ENCODE measurements at places on chromosomes 11 and 22.

DNA sequence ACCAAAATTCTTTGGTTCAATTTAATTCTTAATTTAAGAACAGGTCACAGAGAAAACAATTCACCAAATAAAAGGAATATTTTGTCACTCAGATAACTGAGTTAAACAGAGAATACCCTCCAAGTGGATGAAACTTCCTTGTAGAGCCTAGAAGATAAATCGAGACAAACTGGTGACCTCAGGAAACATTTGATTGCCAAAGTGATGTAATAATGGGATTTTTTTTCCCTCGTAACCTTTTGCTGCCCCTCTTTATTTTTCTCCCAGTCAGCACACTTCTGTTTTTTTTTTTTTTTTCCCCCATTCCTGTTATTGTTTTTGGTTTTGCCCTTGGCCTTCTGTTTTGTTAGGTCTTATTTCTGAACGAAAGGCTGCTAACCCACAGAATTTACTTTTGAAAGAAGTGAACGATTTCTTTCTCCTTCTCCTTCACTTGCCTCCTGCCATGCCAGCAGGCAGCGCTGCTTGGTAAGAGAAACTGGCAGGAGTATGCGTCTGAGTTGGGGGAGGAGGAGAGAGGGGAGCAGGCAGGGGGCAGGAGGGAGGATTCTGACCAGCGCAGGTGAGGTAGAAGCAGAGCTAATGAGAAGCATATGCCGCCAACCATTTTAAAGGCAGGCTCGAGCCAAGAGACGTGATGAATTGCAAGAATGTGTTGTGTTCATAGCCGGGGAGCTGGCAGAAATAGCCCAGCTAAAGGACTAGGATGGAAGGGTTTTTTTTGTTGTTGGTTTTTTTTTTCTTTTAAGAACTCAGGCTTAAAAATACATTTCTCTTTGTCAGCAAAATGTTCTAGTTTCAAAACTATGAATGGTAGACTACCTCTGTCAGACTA lies 121.9 kb upstream of the MTMR2 start:
- DNase-seq = peak; percentile 64

GRCh38 chr11:122127020-122127419 lies 11.0 kb upstream of the BLID start:
- DNase-seq = no peak

DNA sequence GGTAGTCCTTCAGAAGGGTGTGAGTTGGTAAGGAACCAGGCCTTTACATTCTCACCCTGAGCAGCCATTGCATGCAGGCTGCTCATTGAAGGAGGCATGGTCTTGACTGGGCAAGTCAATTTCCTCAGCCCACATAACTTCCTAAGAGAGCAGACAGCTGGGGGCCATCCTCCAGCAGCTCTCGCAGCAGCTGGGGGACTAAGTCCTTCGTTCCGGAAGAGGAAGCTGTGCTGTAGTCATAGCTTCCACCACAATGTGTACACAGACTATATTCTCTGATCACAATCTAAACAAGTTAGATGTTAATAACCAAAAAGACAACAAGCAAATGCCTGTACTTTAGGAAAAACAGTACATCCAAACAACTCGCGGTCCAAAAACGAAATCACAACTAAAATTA lies 30.1 kb upstream of the MPPED1 start:
- DNase-seq = peak; percentile 29

DNA sequence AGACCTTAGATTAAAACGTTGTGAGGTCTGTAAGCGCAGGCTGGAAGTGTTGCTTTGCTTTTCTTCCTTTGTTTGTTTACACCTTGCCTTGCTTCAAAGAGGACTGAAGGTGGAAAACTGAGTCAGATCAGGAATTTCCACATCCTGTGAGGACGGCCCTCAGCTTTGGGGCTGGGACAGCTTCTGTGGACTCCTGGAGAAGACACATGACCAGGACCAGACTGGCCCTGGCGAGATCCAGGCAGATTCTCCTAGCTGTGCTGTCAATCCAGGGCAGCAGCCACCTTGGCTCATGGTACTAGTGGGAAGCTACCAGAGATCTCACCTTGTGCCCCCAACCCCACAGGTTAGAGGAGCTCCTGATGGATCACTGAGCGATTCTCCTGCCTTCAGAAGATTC lies 1461.9 kb downstream of the TBC1D22A start:
- no peak for DNase-seq

- no peak for DNase-seq
Measured at GRCh38 chr11:32184723-32185376, 94.0 kb downstream of the RCN1 start.

DNA sequence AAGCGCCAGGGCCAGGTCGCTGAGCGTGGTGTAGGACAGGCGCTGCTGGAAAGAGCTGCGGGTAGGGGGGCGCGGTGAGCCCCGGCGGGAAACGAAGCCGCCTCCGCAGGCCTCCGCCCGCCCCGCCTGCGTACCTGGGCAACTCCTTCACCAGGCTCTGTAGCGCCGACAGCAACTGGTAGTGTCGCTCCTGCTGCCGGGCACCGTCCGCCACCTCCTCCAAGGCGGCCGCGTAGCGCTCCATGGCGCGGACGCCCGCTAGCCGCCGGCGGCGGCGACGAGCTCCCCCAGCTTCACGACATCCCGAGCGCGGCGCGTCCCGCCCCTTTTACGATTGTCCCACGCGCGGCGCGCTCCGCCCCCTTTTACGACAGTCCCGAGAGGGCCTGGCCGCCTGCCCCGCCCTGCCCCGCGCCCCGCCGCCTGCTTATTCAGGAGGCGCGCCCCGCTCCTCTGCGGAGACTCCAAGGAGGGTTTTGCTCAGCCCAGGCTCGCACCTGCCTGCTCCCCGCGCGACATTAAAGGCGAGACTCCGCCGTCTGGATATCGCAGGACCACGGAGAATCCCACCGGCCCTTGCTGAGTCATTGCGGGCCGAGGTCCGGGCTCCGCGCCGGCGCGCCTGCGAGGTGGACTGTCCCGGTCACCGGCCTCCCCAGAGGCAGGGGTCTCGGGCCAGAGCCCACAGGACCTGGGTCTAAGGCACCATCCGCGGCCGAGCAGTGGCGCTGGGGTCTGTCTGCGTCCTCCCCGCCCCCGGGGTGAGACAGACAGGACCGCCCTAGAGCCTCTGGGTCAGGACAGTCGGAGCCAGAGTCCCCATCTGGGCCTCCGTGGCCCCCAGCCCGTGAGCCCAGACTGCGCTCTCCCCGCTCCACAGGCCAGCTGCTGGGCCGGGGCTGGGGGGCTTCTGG lies at the start of gene DGCR6L:
TSS of gene DGCR6L (minus strand) at position 316 of the 914 bp plus-strand sequence. CDS start at position 244, 72 bp downstream.
- DNase-seq = peak; percentile 97

- DNase-seq = peak; percentile 78
Measured at GRCh38 chr11:113188371-113188834, 126.0 kb upstream of the TTC12 start.

- DNase-seq = peak; percentile 49
Measured at GRCh38 chr11:27358296-27358695, 4.7 kb downstream of the CCDC34 start.

GRCh38 chr11:103636232-103636631 lies 400.2 kb upstream of the DDI1 start:
- no peak for DNase-seq

GRCh38 chr11:71286701-71287643 lies 34.6 kb upstream of the SHANK2 start:
- no peak for DNase-seq

- no peak for DNase-seq
Measured at GRCh38 chr22:41668971-41669911, 19.4 kb downstream of the SNU13 start.

DNA sequence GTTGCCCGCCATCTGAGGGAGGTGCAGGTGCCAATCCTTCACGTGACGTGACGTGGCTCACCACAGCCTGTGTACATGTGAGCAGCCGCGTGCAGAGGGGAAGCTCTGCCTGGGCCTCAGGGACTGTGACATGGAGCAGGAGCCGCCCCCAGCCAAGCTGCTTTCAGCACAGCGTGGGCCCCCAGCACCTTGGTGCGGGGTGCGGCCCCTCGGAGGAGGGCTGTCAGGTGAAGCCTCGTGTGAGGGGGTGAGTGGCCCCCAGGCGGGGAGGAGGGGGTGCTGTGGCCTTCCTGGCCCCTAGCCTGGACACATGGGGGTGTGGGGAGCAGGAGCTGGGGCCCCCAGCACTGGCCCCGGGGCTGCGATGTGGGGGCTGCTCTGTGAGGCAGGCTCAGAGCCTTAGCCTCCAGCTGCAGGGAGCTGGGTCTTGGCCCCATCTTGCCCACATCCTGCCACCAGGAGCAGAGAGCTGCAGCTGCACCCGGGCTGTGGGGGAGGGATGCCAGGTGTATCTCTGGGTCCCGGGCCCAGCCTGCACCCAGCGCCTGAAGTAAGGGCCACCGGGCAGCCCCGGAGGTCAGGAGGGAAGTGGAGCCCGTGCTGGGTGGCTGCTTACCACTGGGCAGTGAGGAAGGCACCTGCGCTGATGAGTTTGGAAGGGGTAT lies at the start of gene ADORA2A:
TSS of gene ADORA2A (plus strand) at position 100 of the 665 bp plus-strand sequence. CDS start 5,806 bp downstream, outside the sequence.
- DNase-seq = no peak

- DNase-seq = peak; percentile 99
Measured at GRCh38 chr22:40651563-40652501, 15.3 kb upstream of the MRTFA start.

DNA sequence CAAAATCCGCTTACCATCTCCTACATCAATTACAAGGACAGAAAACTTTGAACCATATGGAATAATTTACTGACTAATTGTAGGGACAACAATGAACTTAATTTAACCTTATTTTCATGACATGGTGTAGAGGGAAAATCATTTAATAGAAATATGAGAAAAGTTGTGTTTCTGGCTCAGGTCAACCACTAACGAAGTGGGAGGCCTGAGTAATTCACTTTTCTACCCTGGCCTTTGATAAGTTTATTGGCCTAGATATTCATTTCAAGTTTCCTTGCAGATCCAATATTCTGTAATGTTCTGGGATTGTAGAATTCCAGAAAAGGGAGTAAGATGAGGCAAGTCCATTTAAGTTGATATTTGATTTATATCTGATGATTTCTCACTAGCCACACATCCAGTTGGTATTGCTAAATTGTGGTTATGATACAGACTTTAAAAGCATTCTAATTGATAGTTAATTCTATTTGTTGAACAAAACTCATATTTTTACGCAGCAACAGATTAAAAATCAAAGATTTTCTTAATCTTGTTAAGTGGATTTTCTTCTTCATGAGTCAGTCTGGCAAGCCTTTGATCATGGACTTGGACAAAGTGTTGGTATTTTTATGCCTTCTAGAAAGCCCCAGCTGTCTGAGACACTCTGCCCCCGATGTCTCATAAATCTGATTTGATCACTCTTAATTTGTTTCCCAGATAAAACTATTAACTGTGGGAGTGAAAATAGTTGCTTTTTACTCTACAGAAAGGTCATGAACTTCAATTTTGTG lies 336.5 kb downstream of the TMEM135 start:
- no peak for DNase-seq

DNA sequence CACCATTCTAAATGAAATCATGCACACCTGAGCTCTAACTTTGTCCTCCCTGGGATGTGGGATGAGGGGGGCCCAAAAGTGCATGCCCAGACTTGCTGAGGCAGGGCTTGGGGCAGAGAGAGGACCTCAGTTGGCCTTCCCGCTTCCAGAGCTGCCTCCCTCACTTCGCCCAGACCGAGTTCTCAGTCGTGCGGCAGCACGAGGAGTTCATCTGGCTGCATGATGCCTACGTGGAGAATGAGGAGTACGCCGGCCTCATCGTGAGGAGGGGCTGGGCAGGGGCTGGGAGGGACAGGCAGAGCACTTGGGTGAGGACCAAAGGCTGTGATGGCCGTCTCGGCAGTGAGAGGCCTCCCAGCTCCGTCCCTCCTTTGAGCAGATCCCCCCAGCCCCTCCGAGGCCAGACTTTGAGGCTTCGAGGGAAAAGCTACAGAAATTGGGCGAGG lies 8.2 kb downstream of the CFL1 start:
- DNase-seq = no peak

- DNase-seq = no peak
Measured at GRCh38 chr22:47850644-47851151, 1088.2 kb downstream of the TBC1D22A start.

- DNase-seq = no peak
Measured at GRCh38 chr11:26675233-26675928, 46.5 kb downstream of the SLC5A12 start.

- no peak for DNase-seq
Measured at GRCh38 chr22:21104126-21104691, 58.5 kb downstream of the LRRC74B start.

GRCh38 chr11:104619751-104620150 lies 278.5 kb downstream of the CASP12 start:
- DNase-seq = no peak

DNA sequence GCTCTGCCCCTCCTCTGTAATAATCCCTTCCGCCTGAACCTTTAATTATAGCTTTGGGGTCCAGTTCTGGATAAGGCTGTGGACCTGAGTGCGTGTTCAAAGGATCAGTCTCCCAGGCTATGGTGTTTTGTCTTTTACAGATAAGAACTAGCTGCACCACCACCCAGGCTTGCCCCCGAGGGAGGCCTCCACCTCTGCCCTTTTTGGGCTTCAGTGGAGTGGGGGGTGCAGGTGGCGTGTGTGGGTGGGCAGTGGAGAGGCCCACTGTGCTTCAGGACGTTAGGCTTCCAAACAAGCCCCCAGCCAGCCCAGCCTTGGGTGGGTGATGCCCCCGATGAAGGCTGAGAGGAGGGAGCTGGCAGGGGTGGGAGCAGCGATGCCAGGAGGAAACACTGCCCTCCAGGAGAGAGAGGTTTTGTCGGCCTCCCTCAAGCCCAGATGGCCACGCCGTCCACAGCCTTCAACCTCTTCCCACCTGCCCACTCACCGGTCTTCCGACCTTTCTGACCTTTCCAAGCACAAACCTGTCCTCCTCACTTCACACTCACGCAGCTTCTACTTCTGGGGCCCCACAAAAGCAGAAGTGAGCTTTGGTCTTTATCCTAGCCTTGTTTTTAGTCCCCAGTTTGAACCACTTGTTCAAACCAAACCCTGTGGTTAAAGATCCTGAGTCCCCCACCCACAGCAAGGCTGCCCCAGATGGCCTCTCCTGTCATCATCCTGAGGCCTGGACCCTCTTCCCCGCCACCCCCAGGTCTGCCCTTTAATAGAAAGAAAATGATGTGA lies 20.4 kb downstream of the PSMD13 start:
- DNase-seq = no peak

DNA sequence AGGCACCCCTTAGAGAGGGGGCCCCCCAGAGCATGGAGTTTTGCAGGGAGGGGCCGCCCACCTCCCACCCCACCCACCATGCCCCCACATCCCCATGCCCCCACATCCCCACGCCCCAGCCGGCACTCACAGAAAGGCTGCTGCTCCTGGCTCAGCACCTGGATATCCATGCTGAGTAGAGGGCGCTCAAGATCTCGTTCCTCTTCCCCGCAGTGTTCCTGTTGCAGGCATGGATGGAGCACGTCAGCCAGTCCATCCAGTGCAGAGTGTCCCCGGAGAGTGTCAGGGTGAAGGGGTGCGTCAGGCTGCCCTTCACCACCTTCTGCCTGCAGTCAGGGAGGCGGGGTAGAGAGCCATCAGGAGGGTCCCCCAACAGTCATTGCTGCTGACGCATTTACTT lies 156.2 kb downstream of the CRYBB2 start:
- no peak for DNase-seq

GRCh38 chr22:19566279-19567156 lies 42.3 kb upstream of the CLDN5 start:
- no peak for DNase-seq

- DNase-seq = no peak
Measured at GRCh38 chr22:29316141-29316828, 788 bp upstream of the RASL10A start.

GRCh38 chr22:46090036-46090591 lies 60.2 kb upstream of the PPARA start:
- no peak for DNase-seq
